ENCODE measurements at places on chromosomes 3 and 15.

- DNase-seq: no peak
Observed at GRCh38 chr3:118495206-118495605, 539.4 kb downstream of the IGSF11 start.

GRCh38 chr3:138452436-138452835 lies 18.0 kb downstream of the ESYT3 start:
- DNase-seq: no peak

DNA sequence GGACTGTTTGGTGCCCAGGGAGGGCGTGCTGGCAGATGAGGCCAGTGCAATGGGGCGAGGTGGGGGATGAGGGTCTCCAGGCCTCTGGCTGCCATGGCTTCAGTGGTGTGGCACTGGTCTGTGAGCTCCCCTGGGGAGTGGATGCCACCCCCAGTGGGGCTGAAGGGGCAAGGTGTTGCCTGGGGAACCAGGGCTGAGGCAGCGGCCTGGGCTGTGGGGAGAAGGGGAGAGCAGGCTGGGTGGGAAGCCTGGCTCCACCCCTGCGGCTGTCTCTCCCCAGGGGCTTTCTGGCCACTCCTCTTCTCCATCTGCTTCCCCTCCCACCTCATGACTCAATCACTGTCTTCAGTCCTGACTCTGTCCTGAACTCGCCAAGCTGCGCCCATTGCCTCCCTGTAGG lies 88.4 kb upstream of the TLE3 start:
- no peak for DNase-seq

- no peak for DNase-seq
Observed at GRCh38 chr15:93063796-93064690, 25.0 kb downstream of the RGMA start.

- DNase-seq: no peak
Observed at GRCh38 chr3:155556531-155556930, 188.3 kb downstream of the PLCH1 start.

DNA sequence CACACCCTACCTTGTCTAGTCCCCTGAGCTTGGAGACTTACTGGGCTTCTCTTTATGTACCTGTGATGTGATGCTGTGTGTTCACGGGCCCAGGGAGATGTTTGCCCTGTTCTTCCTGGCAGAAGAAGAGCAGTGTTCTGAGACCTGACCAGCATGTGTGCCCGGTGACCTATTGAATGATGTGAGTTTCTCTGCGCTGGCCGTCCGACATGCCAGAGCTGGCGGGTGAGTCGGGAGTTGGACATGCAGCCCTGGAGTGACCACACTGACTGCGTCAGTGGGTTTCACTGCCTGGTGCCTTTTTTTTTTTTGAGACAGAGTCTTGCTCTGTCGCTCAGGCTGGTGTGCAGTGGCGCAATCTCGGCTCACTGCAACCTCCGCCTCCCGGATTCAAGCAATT lies 42.3 kb downstream of the CGNL1 start:
- DNase-seq: no peak

- DNase-seq: no peak
Observed at GRCh38 chr15:63502137-63502766, 2.1 kb upstream of the USP3 start.
